Germinal center (tissue), 1 donor: ENCODE measurements at places on chromosomes 3 and 15.
A peak's percentile ranks its signal among the peaks of the same experiment; 100 is the strongest.

DNA sequence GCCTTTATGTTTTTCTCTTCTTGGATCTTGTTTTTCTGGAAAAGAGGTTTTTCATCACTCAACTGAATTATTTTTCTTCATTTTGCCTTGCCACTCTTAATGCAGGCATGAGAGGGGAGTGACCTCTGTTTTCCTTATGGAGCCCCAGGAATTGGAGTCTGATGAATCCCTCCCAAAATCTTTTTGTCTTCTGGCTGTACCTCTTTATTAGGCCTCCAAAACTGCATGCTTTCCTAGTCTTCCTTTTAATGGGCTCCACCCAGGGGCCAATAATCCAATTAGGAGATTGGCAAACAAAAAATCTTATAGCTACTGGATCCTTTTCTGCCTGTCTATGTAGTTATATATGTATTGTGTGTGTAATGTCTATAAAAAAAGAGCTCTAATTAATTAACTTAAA lies 192.4 kb upstream of the PEX5L start:
- DNase-seq, result no peak

- DNase-seq, result peak; percentile 21
These were observed 68.7 kb downstream of the TRAK1 start for GRCh38 chr3:42159706-42160472.

DNA sequence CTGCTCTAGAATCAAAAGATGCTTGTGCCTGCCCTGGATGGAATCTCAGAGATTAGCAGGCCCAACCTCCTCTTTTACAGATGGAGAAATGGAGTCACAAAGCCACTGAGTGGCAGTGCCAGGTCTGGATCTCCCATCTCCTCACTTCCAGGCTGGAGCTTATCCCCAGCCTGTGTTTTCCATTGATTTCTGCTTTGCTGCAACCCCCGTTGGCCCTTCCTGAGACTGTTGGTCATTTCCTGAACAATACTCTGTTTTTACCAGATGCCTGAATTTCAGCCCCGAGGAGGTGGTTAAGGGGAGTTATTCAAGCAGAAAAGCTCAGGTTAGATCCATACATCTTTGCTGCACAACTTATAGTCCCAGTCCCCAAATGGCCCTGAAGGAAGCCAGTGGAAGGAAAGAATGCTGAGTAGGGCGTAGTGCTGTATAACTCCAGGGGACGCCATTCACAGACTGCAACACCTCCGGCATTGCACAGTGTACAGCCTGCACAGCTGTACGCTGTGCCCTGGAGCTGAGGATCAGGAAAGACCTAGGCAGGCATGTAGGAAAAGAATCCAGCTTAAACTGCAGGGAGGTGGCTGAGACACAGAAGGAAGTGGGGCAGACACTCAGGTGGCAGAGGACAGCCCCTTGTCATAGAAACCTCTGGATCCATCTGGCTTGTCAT lies 77.5 kb downstream of the RPLP1 start:
- no peak for DNase-seq

DNA sequence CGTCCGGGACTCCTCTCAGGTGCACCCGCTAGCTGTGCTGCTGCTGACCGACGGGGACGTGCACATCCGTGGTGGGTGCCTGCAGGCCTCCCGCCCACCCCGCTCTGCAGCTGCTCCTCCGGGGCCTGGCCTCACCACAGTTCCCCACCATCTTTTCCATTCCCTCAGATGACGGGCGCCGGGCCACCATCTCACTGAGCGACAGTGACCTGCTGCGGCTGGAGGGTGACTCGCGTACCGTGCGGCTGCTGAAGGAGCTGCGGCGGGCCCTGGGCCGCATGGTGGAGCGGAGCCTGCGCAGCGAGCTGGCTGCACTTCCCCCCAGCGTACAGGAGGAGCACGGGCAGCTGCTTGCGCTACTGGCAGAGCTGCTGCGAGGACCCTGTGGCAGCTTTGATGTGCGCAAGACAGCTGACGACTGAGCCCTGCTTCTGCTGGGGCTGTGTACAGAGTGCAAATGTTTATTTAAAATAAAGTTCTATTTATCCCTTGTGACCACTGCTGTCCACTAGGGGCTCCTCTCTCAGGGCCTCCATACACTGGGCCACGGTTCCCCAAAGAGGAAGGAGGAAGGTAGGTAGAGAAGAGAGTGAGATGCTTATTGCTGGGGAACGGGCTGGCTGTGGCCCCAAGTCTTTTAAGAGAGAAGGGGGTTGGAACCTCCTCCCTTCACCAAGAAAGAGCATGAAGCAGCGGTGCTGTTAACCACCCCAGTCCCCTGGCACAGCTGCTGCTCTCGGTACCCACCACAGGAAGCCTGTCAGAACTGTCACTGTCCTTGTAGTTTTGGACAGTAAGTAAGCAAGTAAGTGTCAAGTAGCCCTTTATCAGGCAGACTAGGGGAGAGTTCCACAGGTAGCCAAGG lies 47.0 kb downstream of the DHX30 start:
- DNase-seq, result no peak

DNA sequence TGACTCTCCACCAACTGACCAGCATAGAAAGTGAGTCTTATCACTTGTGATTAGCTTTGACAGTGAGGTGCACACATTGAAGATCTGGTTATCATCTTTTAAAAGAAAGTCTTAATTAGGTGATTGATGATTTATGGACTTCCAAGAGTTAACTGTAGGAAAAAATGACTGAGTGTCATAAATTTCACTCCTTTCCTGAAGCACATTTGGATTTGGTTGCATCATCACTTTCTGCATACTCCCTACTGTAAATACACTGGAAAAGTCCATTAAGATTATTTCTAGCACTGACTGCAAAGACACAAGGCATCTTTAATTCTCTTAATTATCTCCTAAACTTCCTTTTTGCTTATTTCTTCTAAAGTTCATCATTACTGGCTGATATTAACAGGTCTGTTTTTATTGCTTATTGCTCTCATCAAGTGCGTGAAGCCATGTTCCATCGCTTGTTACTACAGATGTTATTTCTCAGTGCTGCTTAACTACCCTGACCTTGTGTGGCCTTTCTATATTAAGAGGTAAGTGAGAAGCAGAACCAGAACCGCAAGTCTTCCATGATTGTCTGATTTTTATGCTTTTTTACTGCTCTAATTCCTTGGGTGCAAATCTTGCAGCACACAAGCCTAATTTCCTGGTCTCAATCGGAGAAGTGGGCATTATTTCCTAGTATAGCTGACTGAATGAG lies 153.2 kb downstream of the MEIS2 start:
- no peak for DNase-seq

DNA sequence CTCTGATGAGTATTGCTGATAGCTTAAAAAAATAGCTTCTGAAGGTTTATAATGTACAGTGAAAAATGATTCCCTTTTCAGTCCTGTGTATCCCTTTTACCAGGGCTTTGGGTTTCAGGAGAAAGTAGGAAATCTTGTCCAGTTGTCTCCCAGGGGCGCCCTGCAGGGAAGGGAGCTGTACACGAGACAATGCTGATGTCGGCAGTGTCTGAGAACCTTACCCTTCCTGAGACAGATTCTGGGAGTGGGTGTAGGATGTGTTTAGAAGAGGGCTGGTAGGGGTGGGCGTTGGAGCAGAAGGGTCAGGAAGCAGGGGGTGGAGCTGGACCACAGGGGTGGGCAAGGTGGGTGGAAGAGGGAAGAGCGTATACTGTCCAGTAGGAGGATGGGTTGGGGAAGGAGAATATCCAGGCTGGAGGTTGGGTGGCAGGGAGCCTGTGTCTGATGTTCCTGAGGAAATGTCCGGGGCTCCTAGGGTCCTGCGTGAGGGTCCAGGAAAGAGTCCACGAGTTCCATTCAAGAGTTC lies 5.6 kb downstream of the THPO start:
- DNase-seq, result no peak

DNA sequence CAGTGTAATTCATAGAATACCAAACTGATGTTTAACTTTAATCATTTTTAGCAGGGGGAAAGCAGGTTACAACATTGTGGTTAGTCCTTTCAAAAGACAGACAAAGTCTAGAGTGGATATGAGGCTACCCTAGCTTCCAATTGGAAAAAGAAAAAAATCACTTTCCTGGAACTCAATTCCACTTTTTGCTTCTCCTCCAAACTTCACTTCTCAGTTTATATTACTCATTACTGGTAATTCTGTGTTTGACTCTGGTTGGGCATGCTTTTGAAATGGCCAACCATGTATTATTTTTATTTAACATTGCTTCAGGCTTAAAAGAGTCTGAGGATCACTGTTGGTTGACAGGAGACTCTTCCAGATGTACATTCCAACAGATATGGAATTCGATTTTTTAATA lies 84.8 kb downstream of the RAP2B start:
- no peak for DNase-seq

GRCh38 chr3:42007785-42008184 lies 45.9 kb upstream of the ULK4 start:
- no peak for DNase-seq

DNA sequence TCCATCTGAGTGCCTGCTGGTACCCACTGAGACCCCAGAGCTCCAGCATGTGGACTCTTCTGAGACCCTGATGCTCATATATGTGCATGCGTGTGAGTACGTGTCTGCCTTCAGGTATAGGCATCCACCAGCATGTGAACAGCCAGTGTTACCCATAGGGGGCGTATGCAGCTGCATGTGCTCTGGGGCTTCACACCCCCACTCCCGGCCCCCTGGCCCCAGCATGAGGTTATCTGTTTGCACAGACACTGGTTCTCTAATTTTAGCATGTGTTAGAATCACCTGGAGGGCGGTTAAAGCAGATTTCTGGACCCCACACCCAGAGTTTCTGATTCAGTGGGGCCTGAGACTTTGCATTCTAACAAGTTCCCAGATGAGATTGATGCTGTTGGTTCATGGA lies 824 bp upstream of the CILP start:
- peak; percentile 57 for DNase-seq

DNA sequence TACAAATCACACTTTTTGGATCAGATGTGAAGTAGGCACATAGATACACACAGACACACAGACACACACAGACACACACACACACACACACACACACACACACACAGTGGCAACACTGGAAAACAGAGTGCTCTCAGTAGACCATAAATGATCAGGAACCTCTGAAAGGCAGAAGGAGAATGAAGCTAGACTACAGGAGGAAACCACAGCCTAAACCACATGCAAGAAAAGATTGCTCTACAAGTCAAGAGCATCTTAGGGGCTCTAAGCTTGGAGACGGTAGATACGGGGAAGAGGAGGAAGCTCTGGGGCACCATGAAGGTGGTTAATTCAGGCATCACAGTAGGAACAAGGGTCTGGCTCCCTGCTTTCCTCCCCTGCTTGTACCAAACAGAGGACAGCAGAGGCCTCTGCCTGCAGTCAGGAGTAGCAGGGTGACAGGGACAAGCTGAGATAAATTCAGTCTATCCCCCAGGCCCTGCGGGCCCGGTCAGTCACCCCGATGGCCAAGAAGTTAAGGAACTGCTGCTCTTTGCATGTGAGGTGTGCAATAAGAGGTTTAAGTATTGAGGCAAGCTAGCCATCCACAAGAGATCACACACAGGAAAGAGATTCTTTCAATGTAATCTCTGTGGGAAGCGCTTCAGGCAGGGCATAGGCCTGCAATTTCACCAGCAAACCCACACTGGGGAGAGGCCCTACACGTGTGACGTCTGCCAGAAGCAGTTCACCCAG lies 23.5 kb upstream of the ARPIN start:
- DNase-seq, result no peak

GRCh38 chr15:74438721-74439316 lies 5.1 kb upstream of the SEMA7A start:
- DNase-seq, result peak; percentile 82

DNA sequence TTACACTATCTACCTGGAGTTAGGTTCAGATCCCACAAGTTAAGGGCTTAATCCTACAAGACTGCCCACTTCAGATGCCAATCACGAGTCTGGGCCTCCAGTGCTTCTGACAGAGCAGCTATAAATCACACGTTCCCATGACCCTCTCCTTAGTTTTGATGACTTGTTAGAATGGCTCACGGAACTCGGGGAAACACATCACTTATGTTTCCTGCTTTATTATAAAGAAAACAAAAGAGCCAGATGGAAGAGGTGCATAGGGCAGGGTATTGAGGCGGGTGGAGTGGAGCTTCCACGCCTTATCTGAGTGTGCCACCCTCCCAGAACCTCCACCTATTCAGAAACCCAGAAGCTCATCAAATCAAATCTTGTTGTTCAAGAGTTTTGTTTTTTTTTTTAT lies 170.8 kb downstream of the MOBP start:
- DNase-seq, result no peak

DNA sequence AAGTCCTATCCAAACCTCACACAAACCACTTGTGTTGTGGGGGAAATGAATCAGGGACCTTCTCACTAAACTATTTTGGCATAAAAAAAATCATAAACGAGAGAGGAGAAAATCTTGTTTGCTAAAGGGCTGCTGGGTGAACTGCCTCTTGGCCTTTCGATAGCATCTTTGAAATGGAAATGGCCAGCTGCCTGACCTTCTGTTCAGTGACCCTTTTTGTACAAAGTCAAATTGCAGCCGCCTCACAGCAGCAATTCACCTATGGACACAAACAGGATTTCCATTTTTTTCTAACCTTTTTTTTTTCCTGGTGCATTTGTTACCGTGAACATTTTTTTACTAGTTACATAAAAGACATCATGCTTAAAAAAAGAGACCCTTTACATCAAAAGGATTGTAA lies 89.0 kb upstream of the ONECUT1 start:
- no peak for DNase-seq

DNA sequence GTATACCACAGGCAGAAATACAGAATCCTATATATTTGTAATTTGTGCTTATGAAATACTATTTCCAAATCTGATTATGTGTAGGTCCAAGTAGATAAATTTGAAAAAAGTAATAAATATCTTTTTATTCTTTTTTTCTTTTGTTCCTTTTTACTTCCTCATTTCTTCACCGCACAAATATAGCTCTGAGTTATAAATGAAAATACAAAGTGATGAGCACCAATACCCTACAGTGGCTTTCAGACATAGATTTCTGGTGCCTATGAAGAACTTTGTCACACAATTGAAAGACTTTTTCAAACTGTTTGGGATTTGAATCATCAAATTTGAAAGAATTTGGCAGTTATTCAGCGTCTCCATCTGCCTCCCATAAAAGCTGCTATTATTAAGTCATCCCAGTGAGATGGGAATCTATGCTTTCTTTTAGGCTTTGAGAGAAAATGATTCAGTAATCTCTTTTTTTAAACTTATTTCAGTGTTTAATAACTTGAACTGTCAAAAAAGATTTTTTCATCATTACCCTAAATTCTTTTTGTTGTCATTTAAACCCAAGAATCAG lies 363.6 kb upstream of the GOLIM4 start:
- no peak for DNase-seq

GRCh38 chr15:47951781-47952180 lies 169.0 kb upstream of the SLC24A5 start:
- DNase-seq, result no peak

GRCh38 chr15:83365370-83365938 lies 81.0 kb upstream of the BNC1 start:
- DNase-seq, result no peak
